Activated naive CD4-positive, alpha-beta T cell treated with anti-CD3 and anti-CD28 coated beads for 36 hours (primary cell): ENCODE measurements at places on chromosomes 4 and X.

DNA sequence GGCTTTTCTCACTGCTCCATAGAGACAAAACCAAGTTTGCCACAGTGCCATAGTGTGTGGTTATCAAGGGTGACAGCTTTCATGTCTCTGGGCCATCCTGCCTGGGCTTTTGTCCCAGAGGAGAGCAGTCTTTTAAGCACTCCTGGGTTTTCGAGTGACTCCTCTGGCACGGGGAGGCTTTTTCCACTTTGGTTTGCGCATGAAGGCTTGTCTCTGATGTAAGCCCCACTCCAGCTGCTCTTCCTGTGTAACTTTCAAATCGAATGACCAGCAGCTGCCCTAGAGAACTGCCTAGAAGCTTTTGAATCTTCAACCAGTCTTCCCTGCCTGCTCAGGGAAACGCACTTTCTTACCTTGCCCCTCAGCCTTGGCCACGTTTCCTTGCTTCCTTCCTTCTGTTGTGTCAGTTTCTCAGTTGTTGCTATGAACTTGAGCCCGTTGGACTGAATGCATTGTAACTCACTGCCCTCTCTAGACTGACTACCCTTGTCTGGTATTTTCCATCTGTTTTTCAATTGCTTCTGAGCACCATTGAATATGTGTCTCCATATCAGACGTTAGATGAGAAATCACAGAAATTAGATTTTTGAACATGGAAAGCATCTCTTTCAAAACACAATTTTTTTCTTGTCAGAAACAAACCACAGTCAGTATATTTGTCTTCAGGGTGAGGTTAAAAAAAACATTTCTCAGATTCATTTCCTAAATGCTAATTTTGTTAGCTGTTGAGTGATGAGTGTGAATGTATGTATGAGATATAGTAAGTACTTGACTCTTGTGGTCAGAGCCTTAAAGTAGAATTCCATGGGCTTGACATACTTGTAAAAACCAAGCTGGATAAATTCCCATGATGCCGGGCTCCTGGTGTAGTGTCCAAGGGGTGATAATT is 45.3 kb downstream of the SLC9A6 start:
- DNase-seq: no peak

DNA sequence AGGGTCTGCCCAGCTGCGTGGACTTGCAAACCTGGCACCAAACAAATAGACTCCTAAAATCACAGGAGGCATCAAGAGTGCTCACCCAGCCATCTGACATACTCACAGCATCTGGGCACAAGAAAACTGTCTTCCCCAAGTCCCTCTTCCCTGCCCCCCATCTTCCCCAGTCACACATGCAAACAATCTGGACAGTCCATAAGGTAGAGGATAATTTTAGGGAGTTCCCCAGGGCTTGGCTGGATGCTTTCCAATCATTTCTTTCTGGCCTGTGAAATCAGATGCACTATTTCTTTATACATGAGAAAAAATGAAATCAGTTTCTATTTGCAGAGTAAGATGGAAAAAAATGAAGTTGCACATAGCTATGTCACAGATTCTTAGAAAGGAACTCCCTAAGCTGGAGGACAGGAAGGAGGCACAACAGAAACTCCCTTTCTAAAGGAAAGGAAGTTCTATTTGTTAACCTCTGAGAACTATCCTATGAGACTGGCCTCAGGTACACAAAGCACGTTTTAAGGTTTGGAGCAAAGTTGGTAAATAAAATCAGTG is 342.3 kb downstream of the HNRNPD start:
- no peak for DNase-seq

DNA sequence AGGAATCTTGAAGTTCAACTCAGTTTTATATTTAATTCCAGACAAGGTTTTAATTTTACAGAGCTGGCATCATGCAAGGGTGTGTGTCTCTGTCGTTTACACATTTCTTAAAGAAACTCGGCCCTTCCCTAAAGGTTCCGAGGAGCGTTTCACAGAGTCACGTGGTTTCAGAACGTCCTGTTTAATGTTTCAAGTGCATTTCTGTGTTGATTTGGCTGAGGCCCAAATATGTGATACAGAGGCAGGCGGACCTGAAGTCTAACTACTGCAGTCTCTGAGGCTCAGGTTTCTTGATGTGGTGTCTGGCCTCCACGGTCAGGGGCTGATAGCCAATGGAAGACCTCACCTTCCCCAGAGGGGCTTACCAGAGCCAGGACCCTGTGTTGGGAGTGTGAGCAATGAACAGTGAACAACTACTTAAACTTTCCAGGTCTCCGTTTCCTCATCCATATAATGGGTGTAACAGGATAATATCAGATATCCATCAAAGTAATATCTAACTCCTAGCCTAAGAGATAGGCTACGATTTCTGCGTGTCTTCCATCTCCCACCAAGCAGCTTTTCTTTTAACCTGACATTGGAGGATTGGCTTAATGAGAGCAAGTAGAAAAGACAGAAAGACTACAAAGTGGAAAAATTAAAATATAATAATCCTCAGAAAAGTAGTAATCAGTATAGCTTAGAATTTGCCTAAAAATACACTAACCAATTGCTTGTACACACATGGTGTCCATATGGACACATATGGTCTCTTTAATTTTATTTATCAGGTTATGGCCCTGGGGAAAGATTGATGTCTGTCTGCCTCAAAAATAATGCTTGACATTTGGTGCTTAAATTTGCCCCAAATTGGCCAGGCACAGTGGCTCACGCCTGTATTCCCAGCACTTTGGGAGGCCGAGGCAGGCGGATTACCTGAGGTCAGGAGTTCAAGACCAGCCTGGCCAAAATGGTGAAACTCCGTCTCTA is 50.0 kb upstream of the TRIM2 start:
- peak; percentile 48 for DNase-seq

GRCh38 chrX:128021566-128021965 is 30.6 kb downstream of the ACTRT1 start:
- DNase-seq: no peak

- no peak for DNase-seq
Measured at GRCh38 chrX:39693298-39693697, 404.5 kb downstream of the BCOR start.

DNA sequence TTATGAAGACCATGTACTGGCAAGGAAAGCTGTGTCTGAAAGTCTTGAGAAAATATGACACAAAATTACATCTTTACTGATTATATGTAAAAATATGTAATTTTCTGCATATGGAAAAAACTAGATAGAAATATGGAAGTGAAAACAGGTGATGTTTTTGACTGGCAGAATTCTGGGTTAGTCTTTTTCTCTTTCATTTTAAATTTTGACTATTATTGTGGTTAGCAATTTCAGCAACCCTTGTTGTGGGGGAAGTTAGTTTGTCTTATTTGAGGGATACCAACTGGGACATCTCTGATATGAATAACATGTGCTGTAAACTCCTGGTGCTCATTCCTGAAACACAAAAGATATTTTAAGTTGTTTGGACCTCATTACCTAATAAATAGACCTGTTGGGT is 49.9 kb upstream of the CPEB2 start:
- no peak for DNase-seq

DNA sequence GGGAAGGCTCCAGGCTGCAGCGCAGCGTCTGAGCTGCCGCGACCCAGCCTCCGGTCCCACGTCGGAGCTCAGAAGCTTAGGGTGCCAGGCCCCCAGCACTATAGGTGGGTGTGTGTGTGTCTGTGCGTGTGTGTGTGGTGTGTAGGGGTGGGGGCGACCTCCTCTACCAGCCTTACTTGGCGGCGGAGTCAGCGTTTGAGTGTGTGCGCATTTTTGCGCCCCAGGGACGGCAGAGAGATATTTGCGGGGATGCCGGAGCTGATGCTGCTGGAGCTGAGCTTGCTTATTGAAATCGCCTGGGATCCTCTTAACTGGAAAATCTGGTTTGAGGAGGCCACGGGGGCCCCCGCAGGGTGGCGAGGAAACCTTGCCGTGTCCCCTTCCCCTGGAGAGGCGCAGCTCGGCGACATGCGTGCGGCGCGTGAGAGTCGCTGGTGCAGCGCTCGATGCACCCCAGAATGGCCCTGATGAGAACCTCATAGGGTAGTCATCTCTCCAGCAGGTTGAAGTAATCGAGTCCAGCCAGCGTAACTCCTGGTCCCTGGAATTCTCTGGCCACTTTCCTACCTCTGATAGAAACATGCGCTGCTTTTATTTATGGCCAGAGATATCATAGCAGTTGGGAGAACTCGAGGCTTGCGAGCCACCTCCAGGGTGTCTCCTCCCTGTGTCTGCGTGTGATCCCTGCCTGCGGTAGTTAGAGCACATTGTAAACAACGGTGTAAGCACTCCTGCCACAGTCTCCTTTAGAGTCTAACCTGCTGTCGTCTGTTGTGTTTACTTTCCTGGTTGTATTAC is 2.7 kb downstream of the ADGRL3 start:
- no peak for DNase-seq

DNA sequence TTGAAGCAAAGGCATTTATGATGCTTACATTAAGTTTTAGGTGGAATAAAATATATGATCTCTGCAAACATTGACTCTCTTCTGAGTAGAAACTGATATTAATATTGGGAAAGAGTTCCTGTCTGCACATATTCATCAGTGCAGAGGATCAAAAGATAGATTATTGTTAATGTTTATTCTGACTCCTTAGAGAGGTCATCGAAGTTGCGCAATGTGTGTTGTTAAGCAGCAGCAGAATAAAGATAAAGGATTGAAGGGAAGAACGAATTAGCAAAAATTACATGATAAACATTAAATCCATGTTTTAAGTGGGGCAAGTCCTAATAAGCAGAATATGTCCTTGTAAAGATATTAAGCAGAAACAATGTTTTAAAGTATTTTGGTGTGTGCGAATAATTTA is 72.6 kb upstream of the MBNL3 start:
- no peak for DNase-seq

DNA sequence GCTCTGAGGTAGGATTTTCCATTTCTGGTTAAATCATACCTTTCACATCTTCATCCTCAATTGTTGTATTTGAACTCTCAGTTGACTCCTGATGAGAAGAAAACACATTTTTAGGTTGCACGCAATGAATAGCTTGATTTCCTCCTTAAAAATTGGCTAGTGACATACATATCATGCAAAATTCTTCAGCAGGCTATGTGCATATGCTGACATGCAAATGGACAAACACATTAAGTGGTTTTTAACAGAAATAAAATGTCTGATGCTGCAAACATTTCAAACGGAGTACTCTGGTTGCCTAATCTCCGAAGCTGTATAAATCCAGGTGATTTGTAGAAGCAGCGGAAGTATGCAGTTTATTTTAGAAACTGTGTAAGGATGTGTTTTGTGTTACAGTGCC is 261.1 kb downstream of the CAMK2D start:
- DNase-seq: no peak

DNA sequence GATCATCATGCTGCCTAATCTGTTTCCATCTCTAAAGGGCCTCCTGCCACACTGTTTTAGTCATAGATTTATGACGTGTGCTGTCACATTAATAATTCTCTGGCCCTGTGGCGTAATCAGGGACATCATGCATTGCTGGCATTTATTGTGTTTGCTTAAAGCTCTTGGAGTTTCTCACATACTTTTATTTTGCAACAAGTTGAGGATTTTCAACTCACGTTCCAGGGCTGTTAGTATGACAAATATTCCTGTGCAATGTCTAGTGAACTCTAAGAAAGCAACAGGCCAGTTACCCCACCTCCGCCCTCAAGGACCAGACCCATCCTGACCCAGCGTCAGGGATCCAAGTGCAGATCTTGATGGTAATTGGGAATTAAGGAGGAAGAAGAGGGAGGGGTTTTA is 7.8 kb upstream of the PIGA start:
- DNase-seq: no peak

- no peak for DNase-seq
Measured at GRCh38 chr4:86443495-86443894, 83.6 kb upstream of the MAPK10 start.

DNA sequence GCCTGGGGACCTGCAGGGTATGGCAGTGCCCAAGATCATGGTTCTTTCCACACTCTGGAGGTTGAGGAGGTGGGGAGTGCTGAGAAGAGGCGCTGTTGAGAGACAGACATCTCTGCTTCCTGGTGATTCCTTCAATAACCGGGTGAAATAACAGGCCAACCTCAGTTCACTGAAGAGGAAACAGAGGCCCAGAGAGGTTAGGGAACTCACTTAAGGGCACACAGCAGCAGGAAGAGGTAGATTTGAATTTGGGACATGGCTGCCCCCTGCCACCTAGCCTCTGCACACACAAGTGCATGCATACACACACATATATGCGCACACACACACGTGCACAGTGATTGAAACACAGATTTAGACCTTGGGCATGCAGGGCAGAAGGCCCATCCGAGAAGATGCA is 24.9 kb upstream of the HMX1 start:
- no peak for DNase-seq

DNA sequence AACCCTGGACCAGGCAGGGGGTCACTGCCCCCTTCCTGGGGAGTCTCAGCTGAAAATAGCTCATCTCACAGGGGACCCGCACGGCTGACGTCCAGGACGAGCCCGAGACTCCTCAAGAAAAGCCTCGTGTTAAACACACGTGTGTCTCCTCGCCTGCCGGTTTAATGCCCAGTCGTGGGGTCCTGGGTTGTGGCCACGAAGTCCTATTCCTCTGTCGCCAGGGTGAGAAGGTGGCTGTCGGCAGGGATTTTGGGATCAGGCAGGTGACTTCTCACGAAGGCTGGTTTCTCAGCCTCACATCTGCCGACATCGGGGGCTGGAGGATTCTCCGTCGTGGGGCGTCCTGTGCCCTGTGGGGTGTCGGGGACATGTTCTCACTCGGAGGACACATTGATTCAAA is 44.3 kb upstream of the PPP2R3B start:
- DNase-seq: no peak

DNA sequence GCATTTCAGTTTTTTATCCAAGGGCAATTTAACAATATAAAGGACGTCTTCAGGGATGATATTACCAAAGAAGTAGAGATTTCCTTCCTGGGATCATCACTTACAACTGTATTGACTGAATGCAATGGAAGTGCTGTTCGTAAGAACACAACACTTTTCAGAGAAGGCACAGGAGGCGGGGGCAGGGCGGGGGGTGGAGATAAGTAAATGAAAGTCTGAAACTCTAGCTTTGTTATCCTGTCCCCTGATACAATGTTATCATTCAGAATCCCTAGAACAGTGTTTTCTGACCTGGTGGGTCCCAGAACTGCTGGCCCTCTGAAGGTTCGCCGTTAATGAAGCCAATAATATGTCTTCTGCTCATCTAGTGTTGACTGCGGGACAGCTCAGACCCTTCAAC is 124.6 kb downstream of the NSUN7 start:
- DNase-seq: no peak

- DNase-seq: peak; percentile 68
Measured at GRCh38 chr4:47122592-47123291, 91.4 kb downstream of the GABRB1 start.

GRCh38 chr4:165106518-165106917 is 6.1 kb downstream of the TMEM192 start:
- no peak for DNase-seq

DNA sequence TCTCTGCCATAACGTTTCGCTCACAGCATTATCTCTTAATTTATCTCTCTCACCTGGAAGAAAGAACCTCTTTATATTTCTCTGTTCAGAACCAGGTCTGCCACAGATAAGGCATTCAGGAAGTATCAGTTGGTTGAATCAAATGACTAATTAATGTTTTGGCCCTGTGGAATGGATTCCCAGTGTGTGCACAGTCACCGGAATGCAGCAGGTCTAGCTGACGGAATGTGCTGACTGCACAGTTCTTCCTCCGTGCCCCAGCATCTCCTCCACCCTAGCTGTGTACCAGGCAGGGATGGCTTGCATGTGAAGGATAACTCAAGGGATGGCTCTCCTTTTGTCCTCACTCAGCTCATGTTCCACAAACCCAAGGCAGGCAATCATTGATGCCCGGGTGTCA is 141.8 kb upstream of the MSX1 start:
- DNase-seq: no peak

- DNase-seq: no peak
Measured at GRCh38 chrX:14916017-14916674, 42.9 kb downstream of the MOSPD2 start.
